ENCODE measurements at places on chromosomes 2 and 18.

DNA sequence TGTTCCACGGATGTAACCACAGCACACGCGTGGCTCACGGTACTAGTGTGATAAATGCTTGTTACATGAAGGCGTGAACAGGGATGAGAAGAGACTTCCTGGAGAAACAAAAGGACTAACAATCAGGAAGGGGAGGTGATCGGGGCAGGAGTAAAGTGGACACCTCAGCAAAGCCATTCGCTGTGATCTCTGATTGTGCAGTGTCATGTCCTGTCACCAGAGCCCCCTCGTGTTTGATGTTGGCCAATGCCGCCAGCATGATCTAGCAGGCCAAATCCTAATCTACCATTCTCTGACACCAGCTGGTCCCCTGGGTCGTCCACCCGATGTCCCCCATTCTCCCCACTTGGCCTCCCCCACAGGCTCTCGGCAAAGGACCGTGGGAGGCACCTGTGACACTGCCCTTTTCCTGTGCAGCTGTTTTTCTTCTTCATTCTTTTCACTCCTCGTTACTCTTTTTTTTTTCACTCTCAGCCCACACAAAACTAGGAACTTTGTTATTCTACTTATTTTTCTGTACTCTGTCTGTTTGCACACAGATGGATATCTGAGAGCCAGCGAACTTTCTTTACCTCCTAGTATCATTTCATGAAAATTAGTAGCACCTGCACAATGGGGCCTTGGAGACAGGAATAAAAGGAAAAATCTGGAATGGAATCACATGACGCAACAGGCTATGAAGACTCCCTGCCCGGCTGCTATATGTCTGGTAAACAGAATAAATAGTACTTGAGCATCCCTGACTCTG, 146.8 kb downstream of the TGIF1 start:
- no peak for DNase-seq

DNA sequence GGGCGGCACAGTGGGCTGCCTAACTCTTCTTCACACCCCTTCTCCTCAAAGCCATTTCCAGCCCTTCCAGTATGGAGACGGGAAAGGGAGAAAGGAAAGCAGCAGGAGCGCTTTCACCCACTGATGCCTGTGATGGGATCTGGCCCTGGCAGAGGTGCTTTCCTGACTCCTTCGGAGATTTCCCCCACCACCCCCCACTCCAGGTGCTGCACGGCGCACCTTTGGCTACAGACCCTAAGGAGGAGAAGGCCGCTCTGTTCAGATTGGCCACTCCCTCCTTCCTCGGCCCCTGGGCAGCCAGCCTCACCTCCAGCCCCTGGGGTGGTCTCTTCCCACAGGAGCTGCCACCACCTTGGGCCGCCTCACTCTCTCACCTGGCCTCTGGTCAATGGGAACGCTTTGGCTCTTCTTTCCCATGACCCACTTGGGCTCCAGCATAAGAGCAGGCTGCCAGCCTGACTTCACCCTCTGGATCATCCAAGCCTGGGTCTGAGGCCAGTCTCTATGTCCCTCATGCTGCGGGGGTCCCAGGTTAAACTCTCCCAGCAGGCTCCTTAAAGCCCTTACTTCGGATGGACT, 18.4 kb upstream of the MAL start:
- DNase-seq = no peak

GRCh38 chr2:1632002-1632348, 112.3 kb downstream of the PXDN start:
- DNase-seq = no peak

DNA sequence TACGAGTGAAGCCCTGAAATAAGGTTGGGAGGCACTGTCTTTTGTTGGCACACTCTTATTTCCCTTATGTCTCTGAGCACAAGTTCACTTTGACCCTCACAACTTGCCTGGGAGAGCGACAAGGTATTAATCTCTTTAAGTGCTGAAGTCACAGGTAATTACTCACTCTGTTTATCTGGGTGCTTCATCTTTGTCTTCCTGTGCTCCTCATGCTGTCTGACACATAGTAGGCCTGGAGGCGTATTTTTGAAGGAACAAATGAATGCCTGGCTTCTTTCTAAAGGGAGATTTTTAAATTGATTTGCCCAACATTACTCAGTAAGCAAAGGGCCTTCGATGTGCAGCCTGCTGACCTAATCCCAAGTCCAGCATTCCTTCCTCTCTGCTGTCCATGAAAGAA, 507.1 kb upstream of the TNP1 start:
- DNase-seq = no peak

DNA sequence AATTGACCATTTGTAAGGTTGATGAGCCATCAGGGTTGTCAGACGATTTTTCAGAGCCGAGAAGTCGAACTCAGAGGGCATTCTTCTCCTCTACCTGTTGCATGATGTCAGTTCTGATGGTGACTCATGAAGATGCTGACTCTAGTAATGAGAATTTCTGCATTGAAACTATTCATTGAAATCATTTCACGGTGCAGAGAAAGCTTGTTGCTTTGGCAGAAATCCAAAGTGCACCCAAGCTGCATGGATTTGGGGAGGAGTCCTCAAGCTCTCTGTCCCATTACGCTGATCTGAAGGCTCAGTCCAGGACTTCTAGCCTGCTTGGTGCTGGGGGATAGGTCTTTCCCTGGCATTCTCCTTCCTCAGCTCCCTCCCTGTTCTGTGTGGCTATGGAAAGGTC, 125.7 kb upstream of the PXDN start:
- DNase-seq = no peak

DNA sequence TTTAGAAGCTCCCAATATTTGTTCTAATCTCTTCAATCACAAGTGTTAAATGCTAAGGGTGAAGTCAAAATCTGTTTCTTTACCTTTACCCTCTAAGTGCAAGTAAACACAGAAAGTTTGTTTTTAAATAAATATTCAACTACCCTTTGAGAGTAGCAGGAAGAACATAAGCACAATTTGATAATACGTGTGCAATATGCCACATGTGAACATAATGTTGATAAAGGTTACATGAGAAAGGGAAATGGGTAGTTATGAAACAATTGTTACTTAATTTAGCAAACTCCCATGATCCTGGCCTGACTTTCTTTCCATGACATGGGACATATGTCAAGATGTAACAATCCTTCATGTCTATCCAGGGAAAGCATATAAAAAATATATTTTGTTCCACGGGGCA, 7.1 kb downstream of the SPRED2 start:
- no peak for DNase-seq

- no peak for DNase-seq
These were observed 16.3 kb upstream of the ARHGEF4 start for GRCh38 chr2:130820279-130820861.

- DNase-seq = no peak
These were observed 1615.3 kb upstream of the ZEB2 start for GRCh38 chr2:146135245-146135644.

DNA sequence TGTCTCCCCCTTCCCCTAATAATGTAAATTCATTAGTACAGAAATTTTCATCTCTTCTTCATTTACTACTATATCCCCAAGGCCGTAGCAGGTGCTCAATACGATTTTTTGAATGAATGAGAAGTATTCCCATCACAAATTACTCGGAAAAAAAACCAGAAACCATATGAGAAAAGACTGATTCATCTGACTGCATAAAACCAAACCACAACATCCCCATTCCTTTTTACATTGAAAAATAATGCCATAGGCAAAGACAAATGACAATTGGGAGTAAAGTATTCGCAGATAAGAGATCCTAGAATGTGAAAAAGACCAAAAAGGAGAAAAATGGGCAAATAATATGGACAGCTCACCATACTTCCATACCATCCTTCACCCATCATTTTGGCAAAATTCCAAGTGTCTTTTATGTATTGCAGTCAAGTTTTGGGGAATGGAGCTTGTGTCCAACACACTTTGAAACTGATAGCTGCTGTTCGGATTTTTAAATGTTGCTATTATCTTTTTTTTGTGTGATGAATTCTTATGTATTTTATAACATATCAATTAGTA, 1.5 kb downstream of the ZC3H8 start:
- no peak for DNase-seq

DNA sequence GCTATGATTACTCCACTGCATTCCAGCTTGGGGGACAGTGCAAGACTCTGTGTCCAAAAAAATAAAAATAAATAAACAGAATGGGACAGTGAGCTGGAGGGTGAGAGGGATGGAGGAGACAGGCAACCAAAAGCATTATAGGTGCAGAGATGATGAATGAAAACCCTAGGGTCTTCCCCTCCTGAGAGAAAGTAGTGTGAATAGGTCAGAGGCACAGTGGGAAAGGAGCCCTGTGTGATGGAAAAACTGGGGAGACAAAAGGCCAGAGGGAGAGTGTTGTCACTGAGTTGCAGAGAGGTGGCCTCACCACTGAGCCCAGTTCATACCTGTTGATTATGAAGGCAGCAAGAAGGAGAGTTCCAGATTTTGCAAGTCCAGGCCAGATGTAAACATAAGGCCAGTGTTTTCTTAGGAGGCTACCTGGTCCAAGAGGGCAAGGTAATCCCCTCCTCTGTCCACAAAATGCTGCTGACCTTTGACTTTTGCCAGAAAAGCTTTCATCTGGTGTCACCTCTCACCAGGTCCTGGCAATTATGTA, 17.6 kb upstream of the AGFG1 start:
- DNase-seq = no peak

DNA sequence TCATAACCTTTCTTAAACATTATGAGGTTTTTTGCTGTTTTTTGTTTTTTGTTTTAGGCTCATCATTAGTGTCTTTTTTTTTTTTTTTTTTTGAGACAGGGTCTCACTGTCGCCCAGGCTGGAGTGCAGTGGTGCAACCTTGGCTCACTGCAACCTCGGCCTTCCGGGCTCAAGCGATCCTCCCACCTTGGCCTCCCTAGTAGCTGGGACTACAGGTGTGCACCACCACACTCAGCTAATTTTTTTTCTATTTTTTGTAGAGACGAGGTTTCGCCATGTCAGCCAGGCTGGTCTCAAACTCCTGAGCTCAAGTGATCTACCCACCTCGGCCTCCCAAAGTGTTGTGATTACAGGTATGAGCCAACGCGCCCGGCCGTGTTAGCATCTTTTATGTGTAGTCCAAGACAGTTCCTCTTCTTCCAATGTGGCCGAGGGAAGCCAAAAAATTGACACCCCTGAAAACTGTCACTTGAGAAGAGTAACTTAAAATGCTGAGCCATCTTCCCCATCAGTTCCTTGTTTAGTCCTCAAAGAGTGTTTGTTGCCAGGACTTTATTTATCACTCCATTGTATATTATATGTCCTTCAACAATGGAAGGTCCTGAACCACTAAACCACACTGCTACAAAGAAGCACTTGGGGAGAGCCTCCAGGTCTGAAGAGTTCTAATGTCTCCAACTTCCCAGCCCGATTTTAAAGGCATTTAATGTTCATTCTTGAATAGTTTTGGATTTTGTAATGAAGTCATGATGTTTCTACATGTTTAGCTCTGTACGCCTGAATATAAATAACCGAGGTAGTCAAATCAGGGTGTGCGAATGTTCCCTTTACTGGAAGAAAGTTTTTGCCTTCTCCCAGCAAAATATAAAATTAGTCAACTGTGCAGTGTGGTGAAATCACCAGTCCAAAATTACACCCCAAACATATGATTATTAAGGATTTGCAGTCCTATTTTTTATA, 26.4 kb downstream of the ZNF516 start:
- no peak for DNase-seq

- no peak for DNase-seq
These were observed 62.4 kb upstream of the LTBP1 start for GRCh38 chr2:32884346-32884745.

GRCh38 chr2:128720080-128721022, 401.7 kb upstream of the HS6ST1 start:
- DNase-seq = no peak

DNA sequence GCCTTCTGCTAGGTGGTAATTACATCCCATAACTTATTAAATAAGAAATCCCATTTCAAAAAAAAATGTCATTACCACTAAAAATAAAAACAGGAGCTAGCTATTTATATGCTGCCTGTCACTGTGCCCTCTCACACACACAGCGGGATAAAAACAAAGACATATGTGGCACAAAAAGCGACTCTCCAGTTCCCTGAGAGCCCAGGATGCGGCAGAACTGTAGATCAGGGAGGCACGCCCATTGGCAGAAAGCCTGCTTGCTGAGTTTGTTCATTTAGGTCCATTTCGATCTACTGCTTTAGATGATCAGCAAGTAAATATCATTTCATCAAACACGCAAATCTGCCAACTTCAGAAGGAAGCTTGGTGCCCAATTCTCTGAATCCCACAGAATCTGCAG, 124.4 kb downstream of the TMEM163 start:
- no peak for DNase-seq

- no peak for DNase-seq
These were observed 144.9 kb downstream of the ACOXL start for GRCh38 chr2:110877031-110877827.
